ENCODE measurements at places on chromosomes 5 and 9.

DNA sequence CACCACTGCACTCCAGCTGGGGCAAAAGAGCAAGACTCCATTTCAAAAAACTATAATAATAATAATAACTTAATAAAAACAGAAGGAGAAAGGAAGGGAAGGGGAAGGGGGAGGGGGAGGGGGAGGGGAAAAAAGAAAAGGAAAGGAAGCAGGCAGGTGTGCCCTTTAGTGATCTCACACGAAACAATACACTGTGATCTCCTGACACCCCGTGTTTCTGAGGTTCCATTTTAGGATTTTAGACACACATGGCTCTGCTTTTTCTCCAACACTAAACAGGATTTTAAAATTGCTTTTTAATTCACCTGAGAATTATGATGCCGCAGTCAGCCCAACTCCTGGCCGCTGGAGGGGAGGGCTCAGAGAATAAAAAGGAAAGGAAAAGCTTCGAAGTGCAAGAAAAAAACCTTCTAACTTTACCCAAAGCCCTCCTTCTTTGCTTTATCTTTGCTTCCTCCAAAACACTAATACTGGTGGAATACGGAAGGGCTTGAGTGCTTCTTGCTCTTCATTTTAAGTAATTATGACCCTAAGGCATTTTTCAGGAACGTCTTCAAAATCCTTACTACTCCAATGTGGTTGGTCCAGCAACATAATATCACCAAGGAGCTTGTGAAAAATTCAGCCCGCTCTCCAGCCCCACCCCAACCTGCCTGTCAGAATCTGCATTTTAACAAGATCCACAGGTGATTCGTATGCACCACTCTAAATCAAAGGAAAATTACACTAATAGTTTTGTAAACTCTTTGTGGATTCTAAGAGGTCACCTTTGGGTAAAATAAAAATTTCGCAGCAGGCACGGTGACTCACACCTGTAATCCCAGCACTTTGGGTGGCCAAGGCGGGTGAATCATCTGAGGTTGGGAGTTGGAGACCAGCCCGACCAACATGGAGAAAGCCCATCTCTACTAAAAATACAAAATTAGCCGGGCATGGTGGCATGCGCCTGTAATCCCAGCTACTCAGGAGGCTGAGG lies 66.0 kb downstream of the MYO10 start:
- peak; percentile 90 for DNase-seq

GRCh38 chr5:54317511-54318260 lies 7.3 kb upstream of the ARL15 start:
- DNase-seq = no peak

- DNase-seq = no peak
Measured at GRCh38 chr9:131481441-131482342, 21.0 kb upstream of the POMT1 start.

- no peak for DNase-seq
Measured at GRCh38 chr5:43221502-43221901, 29.5 kb downstream of the NIM1K start.

DNA sequence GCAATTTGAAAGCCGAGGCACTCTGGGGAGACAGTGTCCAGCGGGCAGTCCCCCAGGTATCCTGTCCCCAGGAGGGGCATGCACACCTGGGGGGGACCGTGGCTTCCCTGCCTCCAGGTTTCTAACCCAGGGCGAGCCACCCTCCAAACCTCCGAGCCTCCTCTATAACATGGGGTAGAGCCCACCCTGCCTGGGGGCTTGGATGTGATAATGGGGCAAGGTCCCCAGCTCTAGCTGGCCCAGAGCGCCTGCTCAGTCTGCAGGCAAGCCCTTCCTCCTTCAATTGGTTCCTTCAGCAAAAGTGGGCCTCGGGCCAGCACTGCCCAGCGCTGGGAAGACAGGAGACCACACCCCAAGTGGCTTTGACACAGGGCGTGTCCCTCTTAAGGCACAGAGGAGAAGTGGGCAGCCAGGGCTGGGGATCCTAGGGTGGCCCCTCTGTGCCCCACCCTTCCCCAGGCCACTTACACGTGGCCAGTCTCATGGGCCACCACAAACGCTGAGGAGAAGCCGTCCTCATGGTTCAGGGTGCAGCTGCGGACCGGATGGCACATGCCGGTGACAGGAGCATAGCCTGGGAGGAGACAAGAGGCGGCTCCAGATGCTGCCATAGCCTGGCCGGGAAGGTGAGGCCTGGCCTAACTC lies 94.3 kb downstream of the ZNF354C start:
- DNase-seq = no peak

GRCh38 chr9:137745541-137745991 lies 126.8 kb downstream of the EHMT1 start:
- DNase-seq = peak; percentile 9

DNA sequence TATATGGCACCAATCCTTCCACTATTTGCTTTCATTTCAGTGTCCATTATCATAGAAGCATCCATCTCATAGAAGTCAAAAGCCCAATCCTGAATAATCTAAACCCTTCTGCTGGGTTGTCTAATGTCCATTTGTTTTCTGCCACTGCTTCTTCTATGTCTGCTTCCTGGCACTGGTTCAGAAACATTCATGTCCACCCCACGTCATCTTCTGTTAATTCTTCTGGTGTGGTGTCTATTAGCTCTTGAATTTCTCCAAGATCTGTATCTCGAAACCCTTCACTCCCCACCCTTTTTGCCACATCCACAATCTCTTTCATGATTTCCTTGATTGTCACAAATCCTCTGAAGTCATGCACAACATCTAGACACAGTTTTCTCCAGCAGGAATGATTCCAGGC lies 23.2 kb upstream of the GOLGA1 start:
- no peak for DNase-seq

- DNase-seq = peak; percentile 33
Measured at GRCh38 chr9:133347515-133347984, 381 bp downstream of the MED22 start.

- DNase-seq = no peak
Measured at GRCh38 chr9:76676857-76677256, 87.4 kb upstream of the PCA3 start.

DNA sequence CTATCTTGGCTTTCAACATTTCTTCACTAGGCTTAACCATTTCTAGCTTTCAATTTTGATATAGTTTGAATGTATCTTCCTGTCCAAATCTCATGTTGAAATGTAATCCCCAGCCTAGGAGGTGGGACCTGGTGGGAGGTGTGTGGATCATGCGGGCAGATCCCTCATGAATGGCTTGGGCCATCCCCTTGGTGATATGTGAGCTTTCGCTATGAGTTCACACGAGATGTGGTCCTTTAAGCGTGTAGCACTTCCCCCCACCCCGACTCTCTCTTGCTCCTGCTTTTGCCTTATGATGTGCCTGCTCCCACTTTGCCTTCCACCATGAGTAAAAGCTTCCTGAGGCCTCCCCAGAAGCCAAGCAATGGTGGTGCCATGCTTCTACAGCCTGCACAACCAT lies 40.6 kb downstream of the PHAX start:
- no peak for DNase-seq

DNA sequence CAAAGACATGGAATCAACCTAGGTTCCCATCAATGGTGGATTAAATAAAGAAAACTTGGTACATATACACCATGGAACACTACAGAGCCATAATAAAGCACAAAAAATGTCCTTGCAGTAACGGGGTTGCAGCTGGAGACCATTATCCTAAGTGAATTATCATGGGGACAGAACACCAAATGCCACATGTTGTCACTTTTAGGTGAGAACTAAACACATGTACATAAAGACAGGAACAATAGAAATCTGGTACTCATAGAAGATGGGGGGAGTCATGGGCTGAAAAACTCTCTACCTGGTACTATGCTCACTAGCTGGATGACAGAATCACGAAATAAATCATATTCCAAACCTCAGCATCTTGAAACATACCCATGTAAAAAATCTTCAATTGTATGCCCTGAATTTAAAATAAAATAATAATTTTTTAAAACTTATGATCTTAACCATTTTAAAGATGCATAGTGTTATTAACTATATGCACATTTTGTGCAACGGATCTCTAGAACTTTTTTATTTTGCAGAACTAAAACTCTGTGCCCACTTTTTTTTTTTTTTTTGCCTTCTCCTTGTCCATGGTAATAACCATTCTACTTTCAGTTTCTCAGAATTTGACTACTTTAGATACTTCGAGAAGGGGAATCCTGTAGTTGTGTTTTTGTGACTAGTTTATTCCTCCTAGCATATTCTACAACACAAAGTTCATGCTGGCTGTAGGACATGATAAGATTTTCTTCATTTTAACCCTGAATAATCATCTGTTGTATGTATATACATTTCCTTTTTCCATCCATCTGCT lies 1081.6 kb upstream of the ACO1 start:
- no peak for DNase-seq

DNA sequence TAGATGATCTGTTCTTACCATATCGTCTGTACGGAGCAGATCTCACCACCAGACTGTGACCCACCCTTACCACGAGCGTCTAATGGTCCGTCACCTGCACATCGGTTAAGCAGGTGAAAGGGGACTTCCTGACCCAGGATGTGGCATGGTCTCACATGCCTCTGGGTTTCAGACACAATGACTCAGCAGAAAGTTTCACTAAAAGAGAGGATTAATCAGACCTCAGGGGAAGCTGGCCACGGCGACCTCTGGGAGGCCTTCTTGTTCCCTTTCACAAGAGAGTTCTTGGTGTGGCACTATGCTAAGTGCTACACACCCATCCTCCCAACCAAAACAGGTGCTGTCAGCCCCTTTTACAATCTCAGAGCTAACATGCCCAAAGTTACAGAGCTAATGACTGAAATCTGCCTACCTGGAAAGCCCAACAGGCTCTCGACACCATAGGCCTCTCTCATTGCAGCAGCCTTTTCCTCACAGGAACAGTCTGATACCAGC lies 41.6 kb downstream of the ADAMTS12 start:
- peak; percentile 45 for DNase-seq

DNA sequence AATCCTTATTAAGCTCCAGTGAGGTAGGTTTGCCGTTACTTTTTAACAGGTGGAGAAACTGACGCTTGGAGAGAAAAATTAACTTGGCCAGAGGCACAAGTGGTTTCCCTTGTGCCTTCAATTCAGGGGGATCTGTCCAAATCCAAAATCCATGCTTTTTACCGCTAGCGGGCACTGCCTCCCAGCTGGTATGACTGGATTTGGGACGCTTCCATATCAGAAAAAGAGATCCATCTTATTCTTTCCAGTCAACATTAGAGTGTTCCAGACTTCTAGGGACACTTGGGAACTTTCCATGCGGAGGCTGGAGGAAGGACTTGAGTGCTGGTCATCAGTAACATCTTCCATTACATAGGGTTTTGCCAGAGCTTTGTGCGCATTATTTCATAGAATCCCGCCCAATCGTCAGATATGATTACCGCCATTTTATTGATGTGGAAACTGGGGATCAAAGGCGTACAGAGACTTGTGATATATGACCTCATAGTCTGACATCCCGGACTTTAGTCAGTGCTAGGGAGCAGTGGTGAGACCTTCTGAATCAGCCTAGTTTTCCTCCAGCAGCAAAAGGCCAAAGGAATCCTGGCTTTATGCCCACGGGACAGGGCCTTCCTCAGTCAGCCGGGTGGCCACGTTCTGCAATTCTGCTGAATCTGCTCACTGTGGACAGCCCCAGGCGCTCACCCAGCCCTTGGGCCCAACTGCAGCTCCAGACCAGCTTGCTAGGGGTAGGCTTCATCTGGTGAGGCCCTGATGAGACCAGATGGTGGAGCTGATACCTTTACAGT lies 1.1 kb upstream of the GNPDA1 start:
- peak; percentile 66 for DNase-seq

DNA sequence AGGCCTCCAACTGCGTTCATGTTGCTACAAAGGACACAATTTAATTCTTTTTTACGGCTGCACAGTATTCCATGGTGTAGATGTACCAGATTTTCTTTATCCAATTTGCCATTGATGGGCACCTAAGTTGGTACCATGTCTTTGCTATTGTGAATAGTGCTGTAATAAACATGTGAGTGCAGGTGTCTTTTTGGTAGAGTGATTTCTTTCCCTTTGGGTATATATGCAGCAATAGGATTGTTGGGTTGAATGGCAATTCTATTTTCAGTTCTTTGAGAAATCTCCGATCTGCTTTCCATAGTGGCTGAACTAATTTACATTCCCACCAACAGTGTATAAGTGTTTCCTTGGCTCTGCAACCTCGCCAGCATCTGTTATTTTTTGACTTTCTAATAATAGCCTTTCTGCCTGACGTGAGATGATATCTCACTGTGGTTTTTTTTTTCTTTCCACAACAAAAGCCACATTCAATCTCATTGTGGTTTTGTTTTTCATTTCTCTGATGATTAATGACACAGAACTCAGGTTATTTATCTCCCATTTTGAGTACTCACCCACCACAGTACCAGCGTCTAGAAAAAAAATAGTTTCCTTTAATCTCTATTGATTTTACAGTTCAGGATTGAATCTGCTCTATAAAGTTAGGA lies 21.9 kb downstream of the ARRDC3 start:
- DNase-seq = no peak

DNA sequence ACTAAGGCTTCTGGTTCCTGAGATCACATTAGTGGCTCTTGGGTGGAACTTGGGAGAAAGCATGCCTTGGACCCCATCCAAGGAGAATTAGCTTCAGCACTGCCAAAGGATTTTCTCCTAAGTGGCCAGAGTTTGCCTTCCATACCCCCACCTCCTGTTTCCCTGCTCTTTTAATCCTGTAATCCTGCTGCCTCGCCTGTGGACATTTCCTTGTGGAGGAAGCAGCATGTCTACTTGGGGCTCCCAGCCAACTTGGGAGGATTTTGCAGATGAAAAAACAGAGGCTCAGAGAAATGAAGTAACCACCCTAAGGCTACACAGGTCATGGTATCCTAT lies 1.6 kb downstream of the ARSI start:
- DNase-seq = peak; percentile 56

DNA sequence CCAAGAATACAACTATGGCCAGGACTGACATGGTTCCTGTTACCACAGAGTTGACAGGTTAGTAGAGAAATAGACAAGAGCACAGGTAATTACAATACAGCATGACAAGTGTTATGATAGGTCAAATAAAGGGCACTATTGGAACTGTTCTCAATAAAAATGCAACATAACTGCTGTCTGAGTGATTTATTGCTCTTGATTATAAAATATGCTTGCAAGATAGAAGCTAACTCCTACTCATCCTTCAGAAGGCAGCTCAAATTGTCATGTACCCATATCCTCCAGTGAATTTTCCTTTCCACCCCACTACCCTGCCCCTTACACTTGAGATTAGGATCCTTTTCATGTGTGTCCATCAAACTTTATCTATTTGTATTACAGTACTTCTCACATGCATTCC lies 35.1 kb upstream of the ATG10 start:
- no peak for DNase-seq

DNA sequence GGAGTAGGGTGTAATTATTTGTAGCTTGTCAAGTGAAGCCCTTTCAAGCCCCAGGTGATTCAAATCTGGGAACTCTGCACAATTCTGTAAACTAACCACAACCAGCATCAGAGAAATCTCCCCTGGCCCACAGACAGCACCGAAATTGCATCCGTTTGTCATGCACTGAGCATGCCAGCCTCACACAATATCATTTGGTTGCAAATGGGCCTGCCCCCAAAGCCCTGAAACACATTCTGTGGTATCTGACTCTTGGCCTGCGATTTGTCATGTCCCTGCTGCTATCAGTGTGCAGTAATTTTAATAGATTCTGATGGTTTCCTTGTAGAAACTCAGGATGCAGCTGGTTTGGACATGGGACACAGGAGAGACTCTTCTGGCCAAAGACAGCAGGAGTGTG lies 35.3 kb downstream of the SNX24 start:
- no peak for DNase-seq

- peak; percentile 14 for DNase-seq
Measured at GRCh38 chr5:28743025-28743715, 1704.8 kb upstream of the CDH9 start.

- DNase-seq = no peak
Measured at GRCh38 chr5:9919306-9920030, 289.3 kb upstream of the TAS2R1 start.
